Mammary epithelial cell (primary cell): ENCODE measurements at places on chromosomes 12 and 14. TPM values are rescaled to one million over a fixed set of nuclear protein-coding genes. Genes with fewer than 3 reads are reported as not detected.

INHBC gene
- total RNA-seq = not detected

TTC7B gene
- 15.2 TPM for total RNA-seq

KLRB1 gene
- total RNA-seq = not detected in 2 replicates

- DNase-seq = peak; percentile 93
Observed at GRCh38 chr14:32509632-32510187, 180.6 kb downstream of the AKAP6 start.

DNA sequence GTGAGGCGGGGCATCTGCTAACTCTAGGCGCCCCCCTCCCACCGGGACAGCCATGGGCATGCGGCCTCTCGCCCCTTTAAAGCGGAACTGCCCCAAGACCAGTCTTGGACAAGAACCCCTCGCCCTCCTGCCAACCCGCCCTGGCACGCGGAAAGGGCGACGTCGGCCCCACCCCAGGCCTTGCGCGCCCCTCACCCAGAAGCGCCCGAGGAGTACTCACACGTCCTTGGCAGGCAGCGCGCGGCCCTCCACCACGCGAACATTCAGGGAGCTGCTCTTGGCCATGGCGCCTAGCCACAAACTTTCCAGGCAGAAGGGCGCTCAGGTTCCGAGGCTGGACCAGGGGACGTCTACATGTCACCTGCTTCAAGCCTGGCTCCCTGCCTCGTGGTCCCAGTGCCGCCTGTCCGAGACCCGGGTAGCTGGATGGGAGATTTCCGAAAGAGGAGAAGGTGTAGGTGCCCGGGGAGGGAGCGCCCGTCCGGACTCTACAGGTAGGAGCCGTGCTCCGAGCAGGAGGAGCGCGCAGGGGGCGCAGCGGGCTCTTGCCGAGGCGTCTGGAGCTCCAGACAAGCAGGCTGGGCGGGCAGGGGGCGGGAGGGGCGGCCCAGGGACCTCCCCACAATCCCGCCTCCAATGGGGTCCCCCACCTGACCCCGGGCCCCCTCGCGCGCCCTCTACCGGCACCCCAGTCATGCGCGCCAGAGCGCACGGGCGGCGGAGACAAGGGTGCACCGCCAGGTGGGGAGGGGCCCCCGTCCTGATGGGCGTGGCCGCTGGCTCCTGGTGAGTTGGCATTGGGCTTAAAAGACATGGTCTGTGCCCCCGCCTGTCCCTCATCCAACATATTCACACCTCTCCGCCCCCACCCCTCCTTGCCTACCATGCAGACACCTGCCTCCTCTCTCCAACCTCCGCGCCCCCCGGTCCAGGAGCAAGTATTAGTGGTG, at the start of gene RASAL1:
RASAL1 (minus strand) TSS at position 584 of the 950 bp plus-strand sequence; CDS start at position 285, 299 bp downstream.
- DNase-seq = peak; percentile 38

DNA sequence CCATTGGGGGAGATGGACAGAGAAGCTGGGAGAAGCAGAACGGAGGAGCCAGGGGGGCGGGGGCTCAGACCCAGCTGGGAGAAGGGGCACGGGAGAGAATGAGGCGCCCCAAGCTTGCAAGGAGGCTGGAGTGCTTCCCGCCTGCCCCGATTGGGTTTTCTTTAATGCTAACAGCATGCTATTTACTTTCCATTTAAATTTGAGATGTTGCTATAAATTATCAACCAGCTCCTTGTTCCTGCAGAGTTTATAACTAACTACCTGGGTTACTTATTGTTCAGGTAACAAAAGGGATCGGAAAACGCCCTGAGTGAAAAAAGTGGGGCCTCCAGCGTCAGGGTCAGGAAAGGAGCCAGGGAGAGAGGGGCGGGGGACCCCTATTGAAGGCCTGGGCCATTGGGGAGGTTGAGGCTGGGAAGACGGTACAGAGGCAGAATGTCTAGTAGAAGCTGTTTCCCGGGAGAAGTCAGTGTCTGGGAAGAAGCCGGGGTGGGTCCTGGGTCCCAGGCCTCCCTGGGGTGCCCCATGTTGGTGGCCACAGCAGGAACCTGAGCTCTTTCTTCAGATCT, 2.5 kb downstream of the HNF1A start:
- DNase-seq = no peak

DNA sequence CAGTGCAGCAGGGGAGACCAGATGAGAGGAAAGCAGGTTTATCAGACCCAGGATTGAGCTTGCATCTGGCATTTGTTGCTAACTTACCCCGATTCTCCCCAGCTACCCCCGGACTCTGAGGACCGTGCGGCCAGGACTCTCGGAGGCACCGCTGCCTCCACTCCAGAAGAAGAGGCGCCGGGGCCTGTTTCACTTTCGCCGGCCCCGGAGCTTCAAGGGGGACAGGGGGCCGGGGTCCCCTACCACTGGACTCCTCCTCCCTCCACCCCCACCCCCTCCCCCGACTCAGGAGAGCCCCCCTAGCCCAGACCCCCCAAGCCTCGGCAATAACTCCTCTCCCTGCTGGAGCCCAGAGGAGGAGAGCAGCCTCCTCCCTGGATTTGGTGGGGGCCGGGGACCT, 6.5 kb upstream of the CPNE6 start:
- DNase-seq = no peak

- DNase-seq = no peak
Observed at GRCh38 chr12:39780411-39780912, 160.9 kb upstream of the ABCD2 start.

GRCh38 chr12:91958816-91959215, 186.8 kb downstream of the BTG1 start:
- DNase-seq = peak; percentile 89

GRCh38 chr12:118541071-118541470, 164.7 kb downstream of the SUDS3 start:
- no peak for DNase-seq

DNA sequence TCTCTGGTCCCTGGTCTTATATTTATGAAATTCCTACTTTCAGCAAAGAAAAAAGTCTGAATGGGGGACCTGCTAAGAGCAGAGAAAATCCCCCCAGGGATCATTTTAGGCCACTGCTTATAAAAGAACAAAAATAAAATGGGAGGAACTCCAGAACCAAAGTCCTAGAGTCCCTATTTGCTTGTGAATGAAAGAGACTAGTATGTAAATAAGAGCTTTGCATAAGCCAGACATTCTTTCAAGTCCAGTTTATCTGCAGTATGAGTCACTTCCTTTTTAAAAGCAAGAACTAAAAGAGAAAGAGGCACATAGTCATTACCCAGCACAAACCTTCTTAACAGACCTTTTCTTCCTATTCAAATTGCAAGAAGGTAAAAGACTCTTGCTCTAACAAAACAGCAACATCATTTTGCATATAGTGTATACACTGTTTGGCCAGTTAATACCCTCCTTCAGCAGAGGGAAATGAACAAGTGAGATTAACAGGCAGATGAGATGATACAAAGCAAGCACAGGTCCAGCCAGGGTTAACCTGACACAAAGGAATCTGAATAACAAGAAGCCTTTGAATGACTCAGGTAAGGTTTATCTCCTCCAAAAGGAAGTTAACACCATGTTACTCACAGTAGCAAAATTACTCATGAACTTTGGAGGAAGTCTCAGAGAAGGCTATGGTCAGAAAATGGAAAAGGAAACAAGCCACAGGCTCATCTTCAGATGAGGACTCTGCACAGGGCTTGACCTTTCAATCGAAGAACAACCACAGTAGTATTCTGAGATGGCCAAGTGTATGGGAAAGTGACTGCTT, 87.3 kb downstream of the PHLDA1 start:
- DNase-seq = peak; percentile 93

- no peak for DNase-seq
Observed at GRCh38 chr14:55070981-55071411, 19.5 kb downstream of the MAPK1IP1L start.

- no peak for DNase-seq
Observed at GRCh38 chr12:46244273-46244915, 24.4 kb downstream of the SLC38A1 start.

DNA sequence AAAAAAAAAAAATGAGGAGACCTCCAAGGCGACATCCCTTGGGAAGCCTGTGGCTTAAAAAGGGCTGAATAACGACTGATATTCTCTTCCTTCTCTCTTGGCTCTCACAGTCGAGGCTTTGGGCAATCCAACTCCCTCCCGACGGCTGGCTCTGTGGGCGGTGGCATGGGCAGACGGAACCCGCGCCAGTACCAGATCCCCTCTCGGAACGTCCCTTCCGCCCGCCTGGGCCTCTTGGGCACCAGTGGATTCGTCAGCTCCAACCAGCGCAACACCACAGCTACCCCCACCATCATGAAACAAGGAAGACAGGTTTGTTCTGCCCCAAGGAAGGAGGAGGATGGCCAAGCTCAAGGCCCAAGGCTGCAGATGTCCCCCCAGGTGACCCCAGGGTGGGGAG, 127.8 kb downstream of the GCH1 start:
- no peak for DNase-seq

DNA sequence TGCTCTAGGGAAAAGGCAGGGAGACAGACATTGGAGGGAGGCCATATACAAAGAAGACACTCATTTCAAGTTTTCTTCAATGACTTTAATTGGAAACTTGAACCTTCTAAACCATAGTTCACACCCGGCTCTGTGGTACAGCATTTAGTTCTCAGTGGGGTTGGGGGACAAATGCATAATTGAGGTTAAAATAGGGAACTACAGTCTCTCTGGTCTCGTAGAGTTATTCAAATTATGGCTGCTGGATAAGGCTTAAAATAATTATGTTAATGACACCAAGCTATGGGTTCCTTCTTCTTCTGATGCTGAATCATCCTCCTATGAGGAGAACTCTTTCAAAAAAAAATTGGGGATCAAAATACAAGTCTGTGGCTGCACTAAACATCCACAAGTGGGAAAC, 3.8 kb upstream of the RPAP3 start:
- DNase-seq = no peak
